Activated B cell treated with CpG ODN at 0.5 μM for 24 hours (primary cell): ENCODE measurements at places on chromosomes 1 and 21. TPM values are rescaled to one million over a fixed set of nuclear protein-coding genes. Genes with fewer than 3 reads are reported as not detected.

Gene MROH9
- not detected in 2 replicates for total RNA-seq

Gene BATF3
- 23.5 and 25.2 TPM in 2 replicates for total RNA-seq

Gene SPRR2F
- total RNA-seq = not detected in 2 replicates

Gene TRNP1
- 0.24 and 0.44 TPM in 2 replicates for total RNA-seq

Gene KAZN
- total RNA-seq = 0.73 and 0.81 TPM in 2 replicates

Gene LIN28A
- total RNA-seq = not detected in 2 replicates

Gene TRIM67
- total RNA-seq = not detected in 2 replicates

Gene HUNK
- total RNA-seq = 0.51 and 1.5 TPM in 2 replicates

DNA sequence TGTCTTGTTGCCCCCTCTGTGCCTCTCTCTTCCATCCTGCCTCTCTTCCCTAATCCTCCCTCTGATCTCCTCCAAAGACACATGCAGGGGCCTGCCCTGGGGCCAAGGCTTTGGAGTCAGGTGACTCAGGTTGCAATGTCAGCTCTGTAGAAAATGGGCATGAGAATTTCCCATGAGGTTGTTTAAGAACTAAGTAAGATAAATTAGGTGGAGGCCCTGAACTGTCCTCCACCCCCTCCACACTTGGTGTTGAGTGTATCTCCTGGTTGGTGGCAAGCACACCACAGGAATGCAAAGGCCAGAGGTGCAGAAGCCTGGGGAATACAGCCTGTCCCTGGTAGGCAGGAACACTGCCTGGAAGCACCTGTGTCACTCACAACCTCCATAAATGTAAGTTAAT, 63.9 kb upstream of the GRIK3 start:
- DNase-seq = no peak

DNA sequence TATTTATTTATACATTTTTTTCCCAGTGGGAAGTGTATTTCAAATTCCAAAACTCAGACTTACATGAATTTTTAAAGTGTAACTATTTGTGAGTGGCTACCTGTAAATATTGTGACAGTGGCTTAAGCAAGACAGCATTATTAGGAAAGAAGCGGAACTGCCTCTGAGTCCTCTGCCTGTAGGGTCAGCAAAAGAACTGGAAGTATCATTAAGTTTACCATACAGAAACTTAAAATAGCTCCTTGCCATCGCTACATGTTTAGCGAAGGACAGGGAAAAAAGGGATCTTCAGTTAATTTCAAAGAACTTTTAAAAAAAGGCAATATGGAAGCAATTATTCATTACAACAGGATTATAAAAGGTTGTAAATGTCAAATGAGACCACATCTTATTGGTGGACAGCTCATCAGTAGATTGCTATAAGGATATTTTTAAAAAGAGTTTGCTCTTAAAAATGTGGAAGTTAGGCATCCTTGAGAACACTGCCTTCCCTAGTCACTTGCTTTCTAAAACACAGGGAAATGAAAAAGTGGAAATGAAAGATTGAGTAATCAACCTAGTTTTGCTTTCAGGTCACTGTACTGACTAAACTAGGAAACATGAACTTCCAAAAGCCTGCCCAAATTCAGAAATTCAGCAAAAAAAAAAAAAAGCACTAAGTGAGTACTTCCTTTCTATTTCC, 39.2 kb downstream of the NSL1 start:
- DNase-seq = no peak

DNA sequence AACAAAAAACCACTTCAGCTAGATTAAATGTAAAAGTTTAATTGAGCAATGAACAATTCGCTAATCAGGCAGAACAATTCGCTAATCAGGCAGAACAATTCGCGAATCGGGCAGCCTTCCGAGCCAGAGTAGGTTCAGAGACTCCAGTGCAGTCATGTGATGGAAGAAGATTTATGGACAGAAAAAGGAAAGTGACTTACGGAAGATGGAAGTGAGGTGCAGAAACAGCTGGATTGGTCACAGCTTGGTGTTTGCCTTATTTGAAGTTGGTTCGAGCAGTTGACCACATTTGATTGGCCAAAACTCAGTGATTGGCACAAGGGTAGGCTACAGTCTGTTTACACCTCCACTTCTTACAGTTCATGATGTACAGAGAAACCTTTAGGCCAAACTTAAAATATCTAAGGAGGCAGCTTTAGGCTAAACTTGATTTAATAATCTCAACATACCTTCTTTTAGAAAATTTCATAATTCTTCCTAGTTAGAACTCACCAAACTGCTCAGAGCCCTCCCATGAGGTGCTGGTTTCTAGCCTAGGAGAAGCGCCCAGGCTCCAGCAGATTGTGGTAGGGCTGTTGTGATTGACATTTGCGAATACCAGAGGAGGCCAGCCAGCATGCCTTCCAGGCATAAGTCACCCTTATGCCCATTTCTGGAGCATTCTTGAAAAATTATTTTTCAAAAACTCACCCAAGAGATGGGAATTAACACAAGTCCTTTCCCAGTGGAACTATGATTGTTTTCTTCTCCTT, 22.8 kb upstream of the KCNC4 start:
- no peak for DNase-seq

DNA sequence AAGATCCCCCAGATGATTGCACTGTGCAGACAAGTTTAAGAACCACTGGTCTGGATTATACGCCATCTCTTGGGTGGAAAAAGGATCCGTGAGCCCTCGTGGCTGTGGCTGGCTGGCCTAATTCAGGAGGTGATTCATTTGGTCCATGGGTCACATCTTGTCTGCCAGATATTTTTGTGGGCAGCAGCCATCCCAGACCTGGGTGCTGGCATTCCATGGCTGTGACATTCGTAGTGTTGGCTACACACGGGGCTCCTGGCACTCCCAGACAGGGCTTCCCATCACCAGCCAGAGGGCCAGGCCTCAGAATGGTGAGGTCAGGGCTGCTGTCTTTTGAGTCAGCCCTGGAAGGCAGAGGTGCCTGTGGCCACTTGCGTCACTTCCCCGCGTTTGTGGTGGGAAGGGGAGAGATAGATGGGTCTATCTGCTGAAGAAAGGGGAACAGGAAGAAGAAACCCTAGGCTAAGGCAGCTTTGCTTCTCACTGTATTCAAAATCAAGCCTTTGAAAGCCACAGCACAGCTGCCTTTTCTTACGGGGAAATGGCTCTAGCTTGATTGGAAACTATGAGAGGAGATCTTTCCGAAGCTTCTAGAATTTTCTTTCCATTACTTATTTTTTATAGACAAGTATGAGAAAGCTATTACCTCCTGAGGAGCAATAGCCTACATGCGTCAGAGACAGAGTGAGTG, 32.4 kb downstream of the EIF2D start:
- DNase-seq = peak; percentile 74

- DNase-seq = no peak
These were observed 31.7 kb downstream of the ATP1A1 start for GRCh38 chr1:116404699-116405098.

DNA sequence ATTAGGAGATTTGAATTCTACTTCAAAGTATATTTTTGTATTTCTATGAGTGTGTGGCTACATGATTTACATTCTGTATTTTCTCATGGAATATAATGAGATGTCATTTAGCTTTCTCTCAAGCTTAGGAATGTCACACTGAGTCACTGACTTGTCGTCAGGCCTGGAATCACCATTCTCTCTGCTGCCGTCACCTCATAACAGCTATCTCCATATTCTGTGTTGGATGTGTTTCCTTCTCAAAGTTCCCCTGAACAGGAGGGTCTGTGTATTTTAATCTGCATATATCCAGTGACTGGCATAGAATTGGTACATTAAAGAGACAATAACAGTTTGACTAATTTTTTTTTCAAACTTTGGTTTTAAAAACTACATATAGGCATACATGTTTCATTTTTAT, 35.9 kb downstream of the LYPLAL1 start:
- DNase-seq = no peak

DNA sequence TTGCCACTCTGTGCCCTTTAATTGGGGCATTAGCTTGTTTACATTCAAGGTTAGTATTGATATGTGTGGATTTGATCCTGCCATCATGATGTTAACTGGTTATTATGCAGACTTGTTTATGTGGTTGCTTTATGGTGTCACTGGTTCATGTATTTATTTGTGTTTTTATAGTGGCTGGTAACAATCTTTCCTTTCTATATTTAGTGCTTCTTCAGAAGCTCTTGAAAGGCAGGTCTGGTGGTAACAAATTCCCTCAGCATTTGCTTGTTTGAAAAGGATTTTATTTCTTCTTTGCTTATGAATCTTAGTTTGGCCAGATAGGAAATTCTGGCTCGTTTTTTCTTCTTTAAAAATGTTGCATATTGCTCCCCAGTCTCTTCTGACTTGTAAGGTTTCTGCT, 215.4 kb downstream of the ZC3H11B start:
- DNase-seq = no peak

GRCh38 chr1:157993147-157993917, at the start of gene KIRREL1:
Gene KIRREL1 (plus strand): TSS chr1:157993645. CDS start chr1:157993677, 32 bp downstream.
- peak; percentile 26 for DNase-seq

- no peak for DNase-seq
These were observed 87.7 kb downstream of the RAB3GAP2 start for GRCh38 chr1:220184506-220184905.

- no peak for DNase-seq
These were observed 4.8 kb downstream of the TCHH start for GRCh38 chr1:152110365-152110859.

DNA sequence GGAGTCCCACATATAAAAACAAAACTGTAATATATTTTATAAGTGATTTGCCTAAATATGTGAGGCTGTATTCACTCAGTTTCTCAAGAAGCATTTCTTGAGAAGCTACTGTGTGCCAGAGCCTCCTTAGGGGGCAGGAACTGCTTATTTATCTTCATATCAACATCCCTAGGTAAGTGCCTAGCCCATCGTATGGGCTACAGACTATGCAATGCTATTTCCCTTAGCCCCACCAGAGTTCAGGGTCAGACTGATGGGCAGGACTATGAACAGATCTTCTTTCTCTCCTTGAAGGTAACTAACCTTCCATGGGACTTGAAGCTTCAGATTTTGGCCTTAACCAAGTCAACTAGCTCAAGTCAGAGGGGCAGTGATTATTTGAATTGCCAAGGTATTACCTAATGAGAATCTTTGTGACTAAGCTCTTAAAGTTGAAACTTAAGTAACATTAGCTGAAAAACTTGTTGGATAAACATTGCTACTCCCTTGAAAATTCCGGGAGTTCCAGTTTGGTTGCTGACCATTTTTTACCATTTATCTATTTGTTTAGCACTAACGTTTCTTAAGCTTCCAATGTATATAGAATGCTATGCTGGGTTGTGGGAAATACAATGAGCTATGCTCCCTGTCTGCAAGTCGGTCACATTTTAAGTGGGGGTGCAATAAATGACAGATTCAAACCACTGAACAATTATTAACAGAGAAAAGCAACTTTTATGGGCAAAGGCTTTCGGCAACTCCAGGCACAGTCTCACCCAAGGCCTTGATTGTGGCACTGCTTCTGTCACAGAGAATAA, 85.2 kb downstream of the GPR88 start:
- no peak for DNase-seq

DNA sequence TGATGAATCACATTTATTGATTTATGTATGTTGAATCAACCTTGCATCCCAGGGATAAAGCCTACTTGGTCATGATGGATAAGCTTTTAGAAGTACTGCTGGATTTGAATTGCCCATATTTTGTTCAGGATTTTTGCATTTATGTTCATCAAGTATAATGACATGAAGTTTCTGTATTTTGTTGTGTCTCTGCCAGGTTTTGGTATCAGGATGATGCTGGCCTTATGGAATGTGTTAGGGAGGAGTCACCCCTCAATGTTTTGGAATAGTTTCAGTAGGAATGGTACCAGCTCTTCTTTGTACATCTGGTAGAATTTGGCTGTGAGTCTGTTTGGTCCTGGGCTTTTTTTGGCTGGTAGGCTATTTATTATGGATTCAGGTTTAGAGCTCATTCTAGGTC, 1643.1 kb upstream of the B3GALT2 start:
- no peak for DNase-seq

DNA sequence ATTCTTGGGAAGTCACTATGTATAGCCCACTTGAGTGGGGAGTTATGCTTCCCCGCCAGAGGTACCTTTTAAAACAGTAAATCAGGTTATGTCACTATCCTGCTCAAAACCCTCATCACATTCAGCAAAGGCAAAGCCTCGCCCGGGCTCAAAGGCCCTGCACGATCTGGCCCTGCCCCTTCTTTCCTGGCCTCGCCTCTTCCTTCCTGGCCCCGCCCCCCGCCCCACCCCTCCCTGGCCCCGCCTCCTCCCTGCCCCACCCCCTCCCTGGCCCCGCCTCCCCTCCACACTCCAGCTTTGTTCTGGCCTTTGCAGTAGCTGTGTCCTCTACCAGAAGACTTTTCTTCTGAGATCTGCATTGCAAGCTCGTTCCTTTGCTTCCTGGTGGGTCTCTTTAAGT, 6.6 kb downstream of the LDLRAD2 start:
- no peak for DNase-seq

DNA sequence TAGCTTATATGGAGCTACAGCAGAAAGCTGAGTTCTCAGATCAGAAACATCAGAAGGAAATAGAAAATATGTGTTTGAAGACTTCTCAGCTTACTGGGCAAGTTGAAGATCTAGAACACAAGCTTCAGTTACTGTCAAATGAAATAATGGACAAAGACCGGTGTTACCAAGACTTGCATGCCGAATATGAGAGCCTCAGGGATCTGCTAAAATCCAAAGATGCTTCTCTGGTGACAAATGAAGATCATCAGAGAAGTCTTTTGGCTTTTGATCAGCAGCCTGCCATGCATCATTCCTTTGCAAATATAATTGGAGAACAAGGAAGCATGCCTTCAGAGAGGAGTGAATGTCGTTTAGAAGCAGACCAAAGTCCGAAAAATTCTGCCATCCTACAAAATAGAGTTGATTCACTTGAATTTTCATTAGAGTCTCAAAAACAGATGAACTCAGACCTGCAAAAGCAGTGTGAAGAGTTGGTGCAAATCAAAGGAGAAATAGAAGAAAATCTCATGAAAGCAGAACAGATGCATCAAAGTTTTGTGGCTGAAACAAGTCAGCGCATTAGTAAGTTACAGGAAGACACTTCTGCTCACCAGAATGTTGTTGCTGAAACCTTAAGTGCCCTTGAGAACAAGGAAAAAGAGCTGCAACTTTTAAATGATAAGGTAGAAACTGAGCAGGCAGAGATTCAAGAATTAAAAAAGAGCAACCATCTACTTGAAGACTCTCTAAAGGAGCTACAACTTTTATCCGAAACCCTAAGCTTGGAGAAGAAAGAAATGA, 37.6 kb downstream of the CENPF start:
- DNase-seq = no peak
